Esophagus squamous epithelium (tissue), 5 donors: ENCODE measurements at places on chromosomes 7 and 10.
A peak's percentile ranks its signal among the peaks of the same experiment; 100 is the strongest.

- DNase-seq = no peak
Observed at GRCh38 chr7:128167042-128167701, 73.9 kb upstream of the LEP start.

GRCh38 chr10:7773845-7774801 is 13.7 kb downstream of the KIN start:
- DNase-seq = no peak

GRCh38 chr10:86979296-86979818 is 11.1 kb downstream of the ADIRF start:
- no peak for DNase-seq

- no peak for DNase-seq
Observed at GRCh38 chr7:18437101-18437500, 58.4 kb upstream of the HDAC9 start.

- DNase-seq = no peak
Observed at GRCh38 chr10:131686781-131687420, 213.9 kb upstream of the PPP2R2D start.

DNA sequence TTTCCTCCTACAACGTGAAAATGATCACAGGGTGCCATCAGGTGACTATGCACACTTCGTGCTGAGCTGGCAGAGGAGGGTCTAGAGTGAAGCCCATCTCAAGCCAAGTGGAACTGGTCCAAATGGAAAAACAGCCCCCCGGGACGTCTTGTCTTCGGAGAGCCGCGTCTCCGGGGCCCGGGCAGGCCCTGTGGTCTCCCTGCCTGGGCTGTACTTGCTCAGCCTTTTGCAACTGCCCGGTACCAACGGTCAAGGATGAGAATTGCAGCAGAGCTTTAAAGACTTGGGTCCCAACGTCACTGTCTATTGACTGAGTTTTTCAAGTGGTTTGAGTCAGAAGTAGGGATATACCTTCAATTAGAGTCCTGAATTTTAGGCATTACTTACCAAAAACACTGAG is 315.5 kb downstream of the PTPRN2 start:
- DNase-seq = no peak

GRCh38 chr7:115015619-115016018 is 93.7 kb downstream of the MDFIC start:
- no peak for DNase-seq

GRCh38 chr10:11176746-11177145 is 159.1 kb downstream of the CELF2 start:
- DNase-seq = no peak

GRCh38 chr7:146090023-146090645 is 26.5 kb upstream of the CNTNAP2 start:
- DNase-seq = no peak

DNA sequence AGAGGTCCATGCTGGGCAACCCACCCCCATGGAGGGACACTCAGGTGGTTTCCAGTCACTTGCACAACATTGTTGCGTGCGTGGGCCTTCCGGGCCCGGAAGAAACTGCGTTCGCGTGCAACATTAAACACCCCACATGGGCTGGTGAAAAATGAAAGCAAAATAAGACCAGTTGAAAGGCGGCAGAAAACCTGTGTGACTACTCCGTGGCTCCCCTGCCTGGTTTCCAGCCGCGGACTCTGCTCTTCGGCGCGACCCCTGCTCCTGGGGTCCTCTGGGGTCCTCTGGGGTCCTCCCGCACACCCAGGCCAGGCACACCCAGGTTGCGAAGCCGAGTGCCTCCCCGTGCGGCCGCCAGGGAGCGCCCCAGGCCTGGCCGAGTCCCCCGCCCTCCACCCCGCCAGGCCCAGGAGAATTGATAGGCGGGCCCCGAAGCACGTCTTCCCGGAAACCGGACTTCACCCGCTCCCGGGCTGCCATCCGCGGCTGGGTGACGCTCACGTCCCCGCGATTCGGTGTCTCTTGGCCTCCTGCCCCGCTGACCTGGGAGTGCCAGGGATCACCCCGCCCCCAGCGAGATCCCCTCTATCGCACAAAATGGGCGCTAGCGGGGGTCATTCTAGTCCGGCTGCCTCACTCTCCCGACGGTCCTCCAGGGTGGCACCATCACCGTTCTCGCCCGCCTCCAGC is 1.9 kb upstream of the SH2D4B start:
- peak; percentile 25 for DNase-seq

DNA sequence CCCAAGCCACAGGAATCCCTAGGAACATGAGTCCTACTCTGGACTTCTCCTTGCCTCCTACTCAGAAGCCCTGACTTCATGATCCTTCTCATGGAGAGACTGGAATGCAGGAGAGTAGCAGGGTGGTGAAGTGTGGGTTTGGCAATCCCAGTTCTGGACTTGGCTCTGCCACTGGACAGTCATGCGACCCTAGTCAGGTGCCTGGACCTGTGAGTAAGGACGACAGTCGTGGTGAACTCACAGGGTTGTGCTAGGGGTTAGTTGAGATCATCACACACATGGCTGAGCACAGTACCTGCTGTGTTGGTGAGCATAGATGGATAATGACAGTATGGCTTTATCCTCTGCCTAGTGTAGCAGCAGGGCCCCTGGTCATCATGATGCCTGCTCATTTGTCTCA is 117.9 kb downstream of the LRRC18 start:
- no peak for DNase-seq

GRCh38 chr7:145147865-145148264 is 312.0 kb upstream of the TPK1 start:
- DNase-seq = no peak

DNA sequence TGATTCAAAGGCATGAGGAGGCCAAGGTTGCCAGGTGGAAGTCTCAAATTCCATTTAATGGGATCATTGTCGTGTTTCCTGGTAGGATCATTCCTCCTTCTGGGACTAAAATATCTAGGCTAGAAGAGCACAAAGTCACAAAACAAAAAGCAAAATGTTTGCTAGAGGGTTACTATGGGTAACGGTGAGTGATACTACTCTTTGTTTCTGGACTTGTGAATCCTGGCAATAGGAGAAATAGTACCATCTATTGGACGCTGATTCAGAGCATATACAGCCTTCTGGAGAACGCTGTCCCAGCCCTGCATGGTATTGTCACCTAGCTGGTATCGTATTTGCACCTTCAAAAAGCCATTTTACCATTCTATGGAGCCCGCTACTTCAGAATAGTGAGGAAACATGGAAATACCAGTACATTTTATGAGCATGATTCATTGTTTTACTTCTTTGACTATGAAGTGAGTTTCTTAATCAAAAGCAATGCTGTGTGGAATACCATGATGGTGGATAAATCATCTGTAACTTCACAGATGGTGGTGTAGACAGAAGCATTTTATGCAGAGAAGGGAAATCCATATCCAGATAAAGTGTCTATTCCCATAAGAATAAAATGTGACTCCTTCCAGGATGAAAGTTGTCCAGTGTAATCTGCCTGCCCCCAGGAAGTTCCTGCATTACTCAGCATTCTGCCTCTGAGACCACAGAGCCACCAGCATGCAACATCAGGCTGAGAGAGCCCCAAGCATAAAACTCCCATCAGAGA is 361.0 kb downstream of the ETV1 start:
- DNase-seq = no peak

DNA sequence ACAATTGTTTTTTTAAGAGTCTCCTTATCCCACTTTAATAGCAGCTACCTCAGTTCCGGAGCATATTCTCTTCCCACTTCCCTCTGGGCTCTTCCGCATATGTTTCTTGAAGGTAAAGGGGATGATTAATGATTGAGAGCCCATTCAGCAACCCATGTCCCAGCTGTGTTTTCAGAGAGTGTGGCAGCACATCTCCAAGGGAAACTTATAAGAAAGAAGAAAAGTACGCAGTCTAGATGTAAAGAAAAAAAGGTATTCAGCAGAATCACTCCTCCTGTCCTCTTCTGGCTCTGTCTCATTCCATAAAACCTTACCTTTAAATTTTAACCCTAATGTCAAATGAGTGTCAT is 9.7 kb upstream of the ANKRD7 start:
- no peak for DNase-seq

DNA sequence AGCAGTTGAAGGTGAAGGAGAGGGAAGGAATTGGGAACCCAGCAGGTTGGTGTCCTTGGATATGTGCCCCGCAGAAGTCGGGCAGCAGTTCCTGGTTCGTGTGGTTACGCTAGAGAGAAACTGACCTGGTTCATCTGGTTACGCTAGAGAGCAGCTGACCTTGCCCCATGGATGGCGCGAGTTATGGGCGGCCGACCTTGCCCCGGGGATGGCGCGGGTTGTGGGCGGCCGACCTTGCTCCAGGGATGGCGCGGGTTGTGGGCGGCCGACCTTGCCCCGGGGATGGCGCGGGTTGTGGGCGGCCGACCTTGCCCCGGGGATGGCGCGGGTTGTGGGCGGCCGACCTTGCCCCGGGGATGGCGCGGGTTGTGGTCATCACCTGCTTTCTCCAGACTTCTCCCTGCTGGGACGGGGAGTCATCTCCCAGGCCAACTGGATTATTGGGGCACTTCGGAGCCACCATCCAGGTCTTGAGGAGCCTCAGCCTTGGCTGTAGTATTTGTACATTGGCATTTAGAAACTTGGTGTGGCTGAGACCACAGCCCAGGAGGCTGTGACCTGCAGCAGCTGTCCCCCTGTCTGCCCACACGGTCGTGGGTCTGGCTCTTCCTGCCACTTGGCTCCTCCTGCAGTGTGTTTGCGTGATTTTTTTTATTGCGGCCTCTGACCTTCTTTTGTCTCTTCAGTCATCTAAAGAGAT is 6.1 kb downstream of the GET4 start:
- DNase-seq = no peak

GRCh38 chr10:69880301-69881081 is 78.8 kb downstream of the COL13A1 start:
- no peak for DNase-seq

GRCh38 chr7:130069179-130069977 is 956 bp upstream of the KLHDC10 start:
- DNase-seq = no peak

- no peak for DNase-seq
Observed at GRCh38 chr10:54131833-54132232, 669.2 kb downstream of the PCDH15 start.

- DNase-seq = no peak
Observed at GRCh38 chr7:46432708-46433107, 511.6 kb upstream of the IGFBP3 start.

DNA sequence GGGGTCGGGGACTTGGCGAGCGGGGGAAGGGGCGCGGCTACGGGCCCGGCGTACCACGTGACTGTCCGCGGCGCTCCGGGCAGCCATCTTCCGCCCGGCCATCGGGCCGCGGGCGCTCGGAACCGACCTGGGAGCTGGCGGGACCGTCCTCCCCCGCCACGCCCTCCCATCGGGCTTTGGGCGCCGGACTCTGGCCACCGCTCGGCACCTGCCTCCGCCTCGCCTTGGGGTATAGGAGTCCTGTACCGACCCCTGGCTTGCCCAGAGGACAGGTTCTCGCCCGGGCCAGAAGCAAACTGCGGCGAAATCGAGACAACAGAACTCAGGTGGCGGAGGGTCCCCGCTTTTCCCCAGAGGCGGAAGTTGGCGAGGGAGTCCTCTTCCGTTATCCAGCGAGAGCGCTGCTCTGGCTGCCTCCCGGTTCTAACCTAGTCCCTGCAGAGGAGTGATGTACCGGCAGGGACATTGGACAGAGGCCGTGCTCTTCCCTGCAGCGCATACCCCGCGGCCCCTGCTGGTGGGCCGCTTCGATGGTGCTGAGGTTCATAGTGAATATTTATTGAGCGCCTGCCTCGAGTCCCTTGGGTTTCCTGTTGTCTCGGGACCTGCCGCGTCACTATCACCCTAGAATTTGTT is 1.2 kb upstream of the SGMS1 start:
- peak; percentile 27 for DNase-seq

GRCh38 chr10:29112827-29113615 is 175.8 kb upstream of the LYZL1 start:
- DNase-seq = no peak

GRCh38 chr7:74343281-74344131 is 54.3 kb downstream of the CLIP2 start:
- no peak for DNase-seq

- no peak for DNase-seq
Observed at GRCh38 chr7:35003679-35004303, 33.5 kb downstream of the DPY19L1 start.

DNA sequence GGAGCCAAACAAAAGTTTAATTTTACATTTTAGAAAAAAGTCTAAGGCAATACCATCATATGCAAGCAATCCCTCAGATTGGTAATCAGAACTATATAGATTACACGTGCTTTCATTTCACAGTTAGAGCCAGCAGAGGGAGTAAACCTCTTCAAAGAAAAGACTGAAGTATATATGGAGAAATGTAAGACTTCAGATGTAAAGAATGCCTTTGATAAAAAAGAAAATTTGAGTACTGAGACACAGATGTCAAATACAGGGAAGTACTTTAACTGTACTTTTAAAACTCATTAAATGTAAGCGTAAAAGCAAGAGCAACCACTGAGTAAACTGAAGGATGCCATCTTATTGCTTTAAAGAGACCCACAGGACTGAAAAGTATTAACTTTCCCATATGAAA is 101.4 kb upstream of the FAM133B start:
- DNase-seq = no peak

- DNase-seq = no peak
Observed at GRCh38 chr10:129055986-129056385, 411.1 kb upstream of the MGMT start.

DNA sequence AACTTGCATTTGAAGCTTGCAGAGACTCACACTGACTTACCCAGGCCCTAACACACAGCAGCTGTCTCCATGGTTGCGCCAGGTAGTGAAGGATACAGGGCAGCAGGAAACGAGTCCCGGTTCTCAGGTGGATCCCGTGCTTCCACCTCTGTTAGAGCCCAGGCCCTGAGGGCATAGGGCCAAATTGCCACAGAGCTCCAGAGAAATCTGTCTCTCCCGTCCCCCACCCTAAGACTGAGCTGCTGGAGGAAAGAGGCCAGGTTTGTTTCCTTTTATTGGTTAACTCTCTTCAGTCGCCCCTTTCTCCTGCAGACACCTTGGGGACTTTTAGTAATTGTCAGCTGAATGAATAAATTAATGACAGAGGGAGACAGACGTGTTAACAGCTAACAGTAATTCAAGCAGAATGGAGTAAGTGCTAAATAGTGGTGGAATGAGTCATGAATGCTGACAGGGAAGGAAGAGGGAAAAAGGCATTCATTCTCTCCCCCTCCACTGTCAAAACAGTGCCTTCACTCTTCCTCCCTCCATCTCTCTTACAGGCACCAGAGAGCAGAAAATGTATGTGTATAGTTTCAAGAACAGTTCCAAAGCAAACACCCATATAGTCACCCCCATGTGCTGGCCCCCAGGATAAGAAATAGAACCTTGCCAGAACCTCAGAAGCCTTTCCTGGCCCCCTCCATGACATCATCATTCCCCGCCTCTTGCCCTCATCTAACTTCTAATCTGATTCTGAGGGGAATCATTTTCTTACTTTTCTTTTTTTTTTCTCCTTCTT is 16.8 kb upstream of the DLG5 start:
- no peak for DNase-seq
